ENCODE measurements at places on chromosomes 13 and 19.

- no peak for DNase-seq
These were observed 171.3 kb downstream of the DACH1 start for GRCh38 chr13:71695662-71696061.

- no peak for DNase-seq
These were observed 1.1 kb downstream of the NAA16 start for GRCh38 chr13:41312176-41312500.

DNA sequence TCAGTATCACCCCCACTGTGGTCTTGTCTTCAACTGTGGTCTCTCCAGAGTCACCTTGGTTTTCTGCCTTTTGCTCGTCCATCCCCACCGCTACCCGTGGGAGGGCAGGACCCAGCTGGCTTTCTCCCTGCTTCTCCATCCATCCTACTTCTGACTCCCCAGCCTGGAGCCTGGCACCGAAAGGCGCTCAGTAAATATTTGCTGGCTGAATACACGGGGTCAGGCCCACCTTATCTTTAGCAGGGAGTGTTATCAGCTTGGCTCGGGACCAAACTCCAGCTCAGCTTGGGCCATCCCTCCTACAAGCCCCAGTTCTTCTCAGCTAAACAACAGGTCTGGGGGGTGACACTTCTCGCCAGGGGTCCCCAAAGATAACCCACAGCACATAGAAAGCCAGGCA is 62.0 kb upstream of the KLF2 start:
- DNase-seq, result no peak

- DNase-seq, result no peak
These were observed 34.8 kb downstream of the SLAIN1 start for GRCh38 chr13:77732287-77732686.

- no peak for DNase-seq
These were observed 26.4 kb downstream of the IL17D start for GRCh38 chr13:20729633-20730585.
